Right lobe of liver (tissue), 6 donors: ENCODE measurements at places on chromosomes 2 and 18. TPM values are rescaled to one million over a fixed set of nuclear protein-coding genes. Genes with fewer than 3 reads are reported as not detected.

DNA sequence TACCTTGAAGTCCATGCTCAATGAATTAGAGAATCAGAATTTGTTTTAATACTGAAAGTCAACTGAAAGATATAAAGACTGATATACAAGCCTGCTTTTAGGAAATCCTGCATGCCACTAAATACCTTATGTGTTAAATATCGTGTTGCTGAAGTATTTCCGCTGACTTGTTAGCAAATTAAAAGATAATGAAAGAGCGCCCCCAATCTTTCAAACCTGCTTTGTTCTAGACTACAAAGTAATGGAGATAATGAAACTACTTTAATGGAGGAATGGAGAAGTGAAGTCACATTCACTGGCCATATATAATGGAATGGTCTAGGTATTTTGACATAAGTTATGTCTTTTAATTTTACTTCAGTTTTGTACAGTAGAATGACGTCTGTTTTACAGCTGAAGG, 95.7 kb downstream of the ASXL3 start:
- no peak for DNase-seq

- no peak for DNase-seq
These were observed 1642.6 kb upstream of the CELF4 start for GRCh38 chr18:39208190-39208589.

HOXD13 gene
- total RNA-seq = not detected

GRCh38 chr2:242065426-242065825, 195.9 kb downstream of the RTP5 start:
- no peak for DNase-seq

DNA sequence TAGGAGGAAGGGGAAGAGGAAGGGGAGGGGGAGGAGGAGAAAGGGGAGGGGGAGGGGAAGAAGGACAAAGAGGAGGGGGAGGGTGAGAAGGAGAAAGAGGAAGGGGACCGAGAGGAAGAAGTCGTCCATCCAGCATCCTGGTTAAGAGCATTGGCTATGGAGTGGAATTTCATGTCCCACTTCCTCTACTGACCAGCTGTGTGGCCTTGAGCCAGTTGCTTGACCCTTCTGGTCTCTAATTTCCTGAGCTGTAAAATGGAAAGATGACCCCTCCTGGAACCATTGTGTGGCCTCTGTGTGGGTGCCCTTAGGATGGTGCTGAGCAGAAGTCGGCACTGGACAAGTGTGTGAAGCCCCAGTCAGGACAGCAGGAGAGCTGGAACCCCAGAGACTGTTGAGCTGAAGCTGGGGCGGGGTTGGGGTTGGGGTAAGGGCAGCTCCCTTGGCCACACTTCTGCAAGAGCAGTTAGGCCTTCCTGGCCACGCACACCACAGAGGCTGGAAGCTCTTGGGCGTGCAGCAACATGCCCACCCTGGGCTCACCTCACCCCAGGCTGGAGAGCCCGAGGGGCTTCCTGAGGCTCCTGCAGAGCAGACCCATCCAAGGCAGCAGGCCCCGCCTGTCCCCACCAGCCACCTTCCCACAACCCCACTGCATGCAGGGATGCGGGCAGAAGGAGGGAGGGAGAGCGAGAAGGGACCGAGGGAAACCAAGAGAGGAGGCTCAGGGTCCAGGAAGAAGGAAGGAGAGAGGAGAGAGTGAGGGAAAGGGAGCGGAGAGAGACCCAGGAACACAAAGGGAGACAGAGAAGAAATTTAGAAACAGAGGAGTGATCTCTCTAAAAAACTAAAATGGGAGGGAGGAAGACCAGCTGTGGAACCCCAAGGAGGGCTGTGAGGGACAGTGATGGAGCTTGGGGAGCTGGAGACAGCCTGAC, 16.2 kb downstream of the ADRA2B start:
- DNase-seq = peak; percentile 41

- no peak for DNase-seq
These were observed 217.7 kb downstream of the LRRTM1 start for GRCh38 chr2:80086831-80087230.

DNA sequence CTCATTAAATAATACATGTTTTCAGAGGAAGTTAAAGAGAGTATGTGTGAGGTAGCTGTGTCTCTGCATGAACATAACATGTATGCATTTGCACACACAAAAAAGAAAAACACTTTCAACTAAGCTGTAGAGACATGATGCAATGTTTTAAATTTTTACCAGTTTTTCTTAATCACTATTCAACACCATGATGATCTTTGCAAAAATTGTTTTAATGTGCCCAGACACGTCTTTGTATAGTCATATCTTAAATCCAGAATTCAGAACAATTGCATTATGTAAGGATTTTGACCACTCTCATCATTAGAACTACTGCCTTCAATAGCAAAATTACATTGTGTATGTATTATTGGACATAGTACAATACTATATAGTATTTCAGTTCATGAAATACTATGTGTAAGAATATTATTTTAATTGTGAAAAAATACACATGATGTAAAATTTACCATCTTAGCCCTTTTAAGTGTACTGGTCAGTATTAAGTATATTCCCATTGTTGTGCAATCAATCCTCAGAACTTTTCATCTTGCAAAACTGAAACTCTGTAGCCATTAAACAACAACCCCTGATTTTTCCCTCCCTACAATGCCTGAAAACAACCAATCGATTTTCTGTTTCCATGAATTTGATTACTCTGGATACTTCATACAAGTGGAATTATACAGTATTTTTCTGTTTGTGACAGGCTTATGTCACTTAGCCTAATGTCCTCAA, 104.5 kb upstream of the ACVR2A start:
- DNase-seq = no peak

DNA sequence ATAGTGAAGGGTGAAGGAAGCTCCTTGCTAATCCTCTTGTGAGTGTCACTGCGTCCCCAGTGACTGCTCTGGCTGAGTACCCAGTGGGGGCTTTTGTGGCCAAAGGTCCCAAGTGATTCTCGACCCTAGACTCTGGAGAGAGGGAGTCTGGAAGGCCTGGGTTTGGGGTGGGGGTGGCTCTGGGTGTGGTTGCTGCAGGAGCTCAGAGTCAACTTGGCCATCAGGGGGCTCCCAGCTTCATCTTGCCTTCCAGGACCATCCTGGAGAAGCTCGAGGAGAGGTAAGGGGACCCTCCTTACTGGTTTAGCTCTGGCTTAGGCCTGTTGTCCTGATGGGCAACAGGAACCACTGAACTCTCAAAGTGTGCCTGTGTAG, 592 bp downstream of the PSD4 start:
- DNase-seq = no peak

GEN1 gene
- total RNA-seq = 15.6 TPM

DNA sequence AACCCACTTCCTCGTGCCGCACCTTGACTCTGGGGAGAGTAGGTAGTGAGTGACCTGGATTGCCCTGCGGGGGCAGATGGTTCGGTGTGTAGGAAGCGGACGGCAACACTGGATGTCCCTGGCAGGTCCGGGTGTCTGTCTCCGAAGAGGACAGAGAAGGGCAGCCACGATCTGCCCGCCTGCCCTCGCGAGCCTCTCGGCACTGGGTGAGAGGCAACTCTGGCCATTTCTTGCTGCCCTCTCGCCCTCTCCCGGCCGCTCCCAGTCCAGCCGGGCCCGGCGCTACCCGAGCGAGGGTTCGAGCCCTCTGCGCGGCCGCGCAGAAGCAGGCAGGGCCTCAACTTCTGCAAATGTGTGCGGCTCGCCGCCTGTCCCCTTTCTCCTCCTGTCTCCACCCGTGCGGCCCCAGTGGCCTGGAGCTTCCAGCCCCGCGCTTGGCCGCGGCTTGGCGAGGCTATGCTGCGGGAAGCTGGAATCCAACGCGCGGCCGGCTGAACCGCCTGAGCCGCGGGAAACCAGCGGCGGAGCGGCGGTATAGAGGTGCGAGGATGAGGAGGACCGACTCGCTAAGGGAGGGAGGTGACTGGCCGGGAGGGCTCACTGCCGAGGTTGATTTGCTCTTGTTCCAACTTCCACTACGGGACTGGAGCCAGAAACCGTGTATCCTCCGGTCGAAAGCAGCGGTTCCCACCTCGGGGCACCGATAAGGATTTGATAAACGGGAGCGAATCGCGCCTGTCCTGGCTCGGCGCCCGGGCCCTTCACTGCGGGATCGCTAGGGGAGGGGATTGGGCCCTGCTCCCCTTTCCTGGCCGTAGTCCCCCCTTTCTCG, 1.5 kb downstream of the EPAS1 start:
- peak; percentile 87 for DNase-seq

GRCh38 chr18:39513186-39513585, 1947.6 kb upstream of the CELF4 start:
- no peak for DNase-seq

DNA sequence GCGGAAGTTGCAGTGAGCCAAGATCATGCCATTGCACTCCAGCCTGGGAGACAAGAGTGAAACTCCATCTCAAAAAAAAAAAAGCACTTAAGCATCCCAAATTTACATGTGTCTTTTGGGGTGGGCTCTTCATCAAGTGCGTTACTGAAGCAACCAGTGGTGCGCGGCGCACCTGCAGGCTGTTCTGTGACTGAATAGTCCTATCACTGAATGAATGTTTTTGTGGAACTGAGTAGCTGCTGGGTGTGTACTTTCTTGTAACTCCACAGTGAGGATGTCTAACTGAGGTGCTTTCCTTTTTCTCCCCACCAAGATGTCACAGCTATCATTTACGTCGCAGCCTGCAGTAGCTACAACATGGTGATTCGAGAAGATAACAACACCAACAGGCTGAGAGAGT, 17.0 kb downstream of the CHMP1B start:
- DNase-seq = no peak

DNA sequence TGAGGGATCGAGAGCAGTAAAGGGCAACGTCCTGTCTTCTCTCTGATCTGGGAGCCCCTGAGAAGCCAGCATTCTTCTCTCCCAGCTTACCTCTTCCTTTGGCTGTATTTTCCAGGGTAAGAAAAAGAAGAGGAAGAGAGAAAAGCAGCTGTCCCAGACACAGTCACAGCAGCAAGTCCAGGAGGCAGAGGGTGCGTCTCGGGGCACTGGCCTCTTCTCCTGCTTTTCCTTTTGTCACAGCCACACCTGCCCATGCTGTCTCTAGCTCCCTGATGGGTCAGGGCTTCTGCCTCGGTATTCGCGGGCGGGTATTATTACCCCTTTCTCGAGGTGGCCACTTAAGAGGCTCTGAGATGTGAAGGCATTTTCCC, 20.3 kb downstream of the TGOLN2 start:
- DNase-seq = no peak

GRCh38 chr18:22346953-22347605, 70.6 kb downstream of the CTAGE1 start:
- peak; percentile 96 for DNase-seq

- no peak for DNase-seq
These were observed 8.6 kb upstream of the ACYP2 start for GRCh38 chr2:54106631-54107454.

DNA sequence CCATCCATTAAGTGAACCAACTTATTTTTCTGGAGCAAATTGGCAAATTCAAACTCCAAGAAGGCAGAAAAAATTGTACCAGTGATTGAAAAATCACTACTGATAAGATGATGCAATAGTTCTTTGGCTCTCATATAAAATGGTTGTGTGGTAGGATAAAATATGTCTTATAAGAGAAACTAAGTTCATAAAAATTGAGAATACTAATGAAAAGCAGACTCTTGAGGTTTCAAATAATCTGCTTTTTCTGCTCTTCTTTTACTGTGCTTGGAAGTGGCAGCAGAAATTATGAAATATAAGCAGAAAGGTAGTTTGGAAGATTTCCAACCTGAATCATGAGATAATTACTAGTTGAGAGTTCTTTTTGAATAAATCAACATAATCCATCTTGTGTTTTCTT, 61.9 kb downstream of the PPP1R1C start:
- no peak for DNase-seq

- no peak for DNase-seq
These were observed 161.3 kb downstream of the CDH2 start for GRCh38 chr18:28015671-28016070.

CCDC121 gene
- total RNA-seq = 0.74 TPM

ZAP70 gene
- 1.8 TPM for total RNA-seq

RPRD1A gene
- 14.4 TPM for total RNA-seq

EIPR1 gene
- total RNA-seq = 40.6 TPM

- no peak for DNase-seq
These were observed 452.5 kb upstream of the CHAC2 start for GRCh38 chr2:53315149-53315548.

DNA sequence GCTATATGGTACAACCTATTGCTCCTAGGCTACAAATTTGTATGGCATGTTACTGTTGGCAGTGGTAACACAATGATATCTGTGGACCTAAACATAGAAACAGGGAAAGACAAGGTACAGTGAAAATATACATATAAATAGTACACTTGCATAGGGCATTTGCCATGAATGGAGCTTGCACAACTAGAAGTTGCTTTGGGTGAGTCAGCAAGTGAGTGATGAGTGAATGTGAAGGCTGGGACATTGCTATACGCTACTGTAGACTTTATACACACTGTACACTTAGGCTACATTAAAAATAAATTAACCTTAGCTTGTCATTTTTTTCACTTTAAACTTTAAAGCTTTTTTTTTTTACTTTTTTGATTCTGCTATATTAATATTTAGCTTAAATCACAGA, 500.0 kb upstream of the SETBP1 start:
- no peak for DNase-seq

- DNase-seq = no peak
These were observed 356.9 kb upstream of the ACVR2A start for GRCh38 chr2:147487978-147488289.

- DNase-seq = no peak
These were observed 108.9 kb upstream of the CDC42EP3 start for GRCh38 chr2:37780387-37780676.

DNA sequence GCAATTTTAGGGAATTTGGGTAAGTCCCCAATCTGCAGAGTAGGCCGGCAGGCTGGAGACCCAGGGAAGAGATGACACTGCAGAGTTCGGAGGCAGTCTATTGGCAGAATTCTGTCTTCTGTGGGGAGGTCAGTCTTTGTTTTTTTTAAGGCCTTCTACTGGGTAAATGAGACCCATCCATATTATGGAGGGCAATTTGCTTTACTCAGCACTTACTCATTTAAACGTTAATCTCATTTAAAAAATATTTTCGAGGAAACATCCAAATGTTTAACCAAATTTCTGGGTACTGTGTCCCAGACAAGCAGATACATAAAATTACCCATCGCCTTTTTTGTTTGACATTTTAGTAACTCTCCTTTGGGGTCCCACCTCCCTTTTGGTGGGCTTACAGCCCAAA, 139.5 kb downstream of the IRS1 start:
- DNase-seq = no peak

DNA sequence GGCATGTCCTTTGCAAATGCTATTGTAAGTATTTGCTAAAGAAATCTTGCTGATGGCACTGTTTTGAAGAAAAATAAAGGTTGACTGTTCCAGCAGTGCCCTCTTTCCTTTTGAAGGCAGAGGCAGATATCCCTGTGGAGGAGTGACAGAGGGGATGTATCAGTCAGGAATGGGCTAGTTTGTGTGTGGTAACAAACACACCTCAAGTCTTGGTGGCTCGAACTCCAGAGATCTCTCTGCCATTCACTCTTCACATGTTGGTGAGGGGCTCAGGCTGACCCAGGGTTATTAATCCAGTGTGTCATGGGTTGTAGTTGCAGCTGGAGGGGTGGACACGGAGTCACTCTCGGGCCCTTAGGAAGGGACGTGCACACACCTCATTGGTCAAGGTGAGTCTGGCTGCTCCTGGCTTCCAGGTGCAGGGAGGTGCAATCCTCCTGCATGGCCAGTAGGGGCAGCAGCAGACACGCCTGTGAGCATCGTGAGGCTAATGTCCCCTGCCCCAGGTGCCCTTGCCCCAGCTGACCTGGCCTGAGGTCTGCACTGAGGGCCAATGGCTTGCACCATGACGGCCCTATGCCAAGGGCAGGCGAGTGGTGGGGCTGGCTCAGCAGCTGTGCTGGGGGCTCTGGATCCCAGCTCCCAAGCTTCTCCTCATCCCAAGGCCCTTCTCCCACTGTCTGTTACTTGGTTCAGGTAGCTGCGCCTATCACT, 146.5 kb downstream of the ASB1 start:
- peak; percentile 45 for DNase-seq

- no peak for DNase-seq
These were observed 164.0 kb upstream of the MYO3B start for GRCh38 chr2:170013802-170014551.
